ENCODE measurements at places on chromosomes 3 and 15.

GRCh38 chr15:60916679-60917460 lies 312.2 kb downstream of the RORA start:
- DNase-seq = peak; percentile 28

DNA sequence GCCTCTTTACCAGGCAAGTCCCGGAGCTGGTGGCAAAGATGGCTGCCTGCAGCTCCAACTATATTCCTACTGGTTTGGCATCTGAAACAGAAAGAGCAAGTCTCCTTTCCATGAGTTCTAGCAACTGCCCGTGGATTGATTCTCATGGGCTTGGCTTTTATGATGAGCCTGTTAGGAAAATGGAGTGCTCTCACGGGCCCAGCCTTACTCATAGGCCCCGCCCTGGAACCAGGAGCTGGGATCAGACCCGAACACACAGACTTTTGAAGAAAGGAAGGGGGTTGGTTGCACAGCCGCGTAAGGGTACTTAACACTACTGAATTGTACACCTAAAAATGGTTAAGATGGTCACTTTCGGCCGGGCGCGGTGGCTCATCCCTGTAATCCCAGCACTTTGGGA lies 2.9 kb downstream of the NRROS start:
- DNase-seq = no peak

GRCh38 chr15:96262549-96263489 lies 67.7 kb upstream of the NR2F2 start:
- no peak for DNase-seq

GRCh38 chr3:108806316-108806715 lies 16.3 kb upstream of the TRAT1 start:
- DNase-seq = no peak

DNA sequence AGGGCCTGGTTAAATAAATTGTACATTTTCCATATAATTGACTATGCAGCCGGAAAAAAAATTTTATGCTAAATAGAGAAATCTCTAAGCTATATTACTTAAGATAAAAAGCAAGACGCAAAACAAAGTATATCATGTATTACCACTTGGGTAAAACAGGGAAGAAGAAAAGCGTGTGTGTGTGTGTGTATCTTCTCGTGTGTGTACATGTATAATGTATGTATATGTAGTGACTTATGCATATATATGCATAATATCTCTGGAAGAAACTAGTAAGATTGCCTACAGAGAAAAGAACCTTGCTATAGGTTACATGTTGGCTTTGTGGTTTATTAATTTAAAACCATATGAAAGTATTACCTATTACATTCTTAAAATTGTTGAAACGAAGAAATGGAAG lies 19.0 kb downstream of the KNL1 start:
- DNase-seq = no peak

- DNase-seq = no peak
Observed at GRCh38 chr15:86837294-86838061, 757.8 kb downstream of the AGBL1 start.

DNA sequence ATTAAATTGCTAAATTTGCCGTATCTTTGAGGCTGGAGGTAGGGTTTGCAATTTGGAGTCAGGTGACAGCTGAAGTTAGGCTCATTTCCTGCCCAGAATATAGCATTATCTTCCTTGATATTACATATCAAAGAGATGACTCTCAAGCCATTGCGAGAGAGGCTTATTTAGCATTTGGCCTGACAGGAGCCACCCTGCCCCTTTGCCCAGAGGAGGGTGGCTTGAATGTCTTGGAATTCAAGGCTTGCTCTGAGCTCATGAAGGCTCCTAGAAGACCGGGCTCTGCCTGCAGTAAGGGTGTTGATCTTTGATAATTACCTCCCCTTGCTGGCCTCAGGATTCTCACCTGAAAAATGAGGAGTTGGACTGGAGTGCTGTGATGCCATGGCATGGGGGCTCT lies 251.4 kb upstream of the C2CD4B start:
- no peak for DNase-seq

GRCh38 chr3:65288776-65289175 lies 601.0 kb upstream of the ADAMTS9 start:
- DNase-seq = no peak

GRCh38 chr3:168123201-168124176 lies 27.8 kb upstream of the GOLIM4 start:
- no peak for DNase-seq

GRCh38 chr15:90583471-90584252 lies 53.9 kb downstream of the CRTC3 start:
- DNase-seq = no peak

Data from NCI-H524 treated with DMSO at 0.1 percent for 48 hours (cell line).